ENCODE measurements at places on chromosomes 7 and 10.

DNA sequence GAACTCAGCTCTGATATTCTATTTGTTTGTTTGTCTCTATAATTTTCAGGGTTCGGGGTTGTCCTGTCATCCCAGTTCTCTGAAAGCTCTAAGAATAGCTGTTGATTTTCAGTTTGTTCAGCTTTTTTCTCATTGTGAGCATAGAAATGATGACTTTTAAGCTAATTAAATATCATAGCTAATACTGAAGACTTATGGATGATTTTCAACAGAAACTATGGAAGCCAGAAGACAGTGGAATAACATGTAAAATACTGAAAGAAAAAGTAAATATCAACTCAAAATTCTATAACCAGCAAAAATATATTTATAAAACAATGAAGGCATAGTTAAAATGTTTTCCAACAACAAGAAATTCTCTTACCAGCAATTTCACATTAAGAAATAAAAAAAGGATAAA lies 96.4 kb upstream of the ETV1 start:
- H3K4me1 ChIP-seq = no peaks in the 10 kb centered on the region
- no peaks in the 10 kb centered on the region for H3K36me3 ChIP-seq
- no peak overlapping the region for H3K27ac ChIP-seq
- H3K27me3 ChIP-seq = no peaks in the 10 kb centered on the region
- H3K4me3 ChIP-seq = no peak overlapping the region
- DNase-seq = no peak

DNA sequence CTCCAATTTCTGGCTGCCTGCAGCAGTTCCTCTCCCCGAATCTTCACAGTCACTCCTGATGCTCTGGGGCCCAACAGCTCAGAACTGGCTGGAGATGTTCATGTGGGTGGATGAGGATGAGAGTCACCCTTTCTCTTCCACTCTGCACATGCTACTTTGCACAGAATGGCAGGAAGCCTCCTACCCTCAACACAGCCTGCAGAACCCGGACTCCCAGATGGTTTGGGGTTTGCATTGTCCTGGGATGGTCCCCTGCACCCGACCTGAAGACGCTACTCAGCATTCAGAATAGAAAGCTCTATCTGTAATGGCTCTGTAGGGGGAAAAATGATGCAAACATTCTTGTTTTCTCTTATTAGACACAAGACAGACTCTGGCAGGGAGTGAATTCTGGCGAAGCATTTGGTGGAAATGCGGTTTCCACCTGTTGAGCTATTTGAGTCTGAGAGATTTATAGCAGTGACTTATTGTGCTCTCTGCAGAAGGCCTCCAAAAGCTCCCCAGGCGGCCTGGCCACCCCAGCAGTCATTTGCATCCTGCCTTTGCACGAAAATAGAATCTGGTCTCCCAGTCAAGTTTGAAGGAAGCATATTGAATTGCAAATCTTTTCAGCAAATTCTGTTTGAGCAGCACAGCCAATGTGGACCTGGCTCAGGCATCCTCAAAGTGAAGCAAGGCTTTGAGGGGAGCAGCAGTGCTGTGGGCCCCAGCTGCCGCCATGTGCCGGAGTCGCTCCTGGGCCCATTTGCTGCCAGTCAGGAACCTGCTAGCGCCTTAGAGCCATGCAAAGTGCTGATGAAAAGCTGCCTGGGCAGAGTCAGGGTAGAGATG lies 309.3 kb downstream of the TCERG1L start:
- DNase-seq = no peak
- H3K4me3 ChIP-seq = no peak overlapping the region
- no peaks in the 10 kb centered on the region for H3K4me1 ChIP-seq
- no peaks in the 10 kb centered on the region for H3K27me3 ChIP-seq
- no peaks in the 10 kb centered on the region for H3K36me3 ChIP-seq
- H3K27ac ChIP-seq = no peak overlapping the region

- H3K4me3 ChIP-seq = no peak overlapping the region
- no peaks in the 10 kb centered on the region for H3K36me3 ChIP-seq
- H3K27me3 ChIP-seq = no peaks in the 10 kb centered on the region
- no peak for DNase-seq
- no peak overlapping the region for H3K27ac ChIP-seq
These were observed 52.6 kb downstream of the GALNT11 start for GRCh38 chr7:152078025-152078424.

GRCh38 chr7:75660566-75661215 lies 78.0 kb downstream of the HIP1 start:
- H3K4me3 ChIP-seq = no peak overlapping the region
- peaks cover 1% of the 10 kb centered on the region for H3K4me1 ChIP-seq
- no peak overlapping the region for H3K27ac ChIP-seq
- H3K27me3 ChIP-seq = no peaks in the 10 kb centered on the region
- no peaks in the 10 kb centered on the region for H3K36me3 ChIP-seq

GRCh38 chr7:98707076-98707475 lies 90.0 kb downstream of the NPTX2 start:
- no peaks in the 10 kb centered on the region for H3K36me3 ChIP-seq

- peaks cover 8% of the 10 kb centered on the region for H3K27me3 ChIP-seq
- H3K4me1 ChIP-seq = peaks cover 16% of the 10 kb centered on the region
- H3K36me3 ChIP-seq = no peaks in the 10 kb centered on the region
- peak overlapping the region; percentile 22 for H3K4me3 ChIP-seq
- peak overlapping the region; percentile 36 for H3K27ac ChIP-seq
These were observed 108.5 kb downstream of the CFTR start for GRCh38 chr7:117588352-117588794.

All from activated T-helper 2 cell treated with anti-CD3 and anti-CD28 coated beads, Interferon-gamma antibody, Interleukin-2, Interleukin-4, amounts not matched to agents 10 μg/mL and 5 μg/mL and 100 μg/mL, durations not matched to agents 14 hours and 24 hours and 36 hours (primary cell).